ENCODE measurements at places on chromosomes 13 and 19.

- no peak for DNase-seq
These were observed 16.9 kb upstream of the AP1M2 start for GRCh38 chr19:10603873-10604459.

DNA sequence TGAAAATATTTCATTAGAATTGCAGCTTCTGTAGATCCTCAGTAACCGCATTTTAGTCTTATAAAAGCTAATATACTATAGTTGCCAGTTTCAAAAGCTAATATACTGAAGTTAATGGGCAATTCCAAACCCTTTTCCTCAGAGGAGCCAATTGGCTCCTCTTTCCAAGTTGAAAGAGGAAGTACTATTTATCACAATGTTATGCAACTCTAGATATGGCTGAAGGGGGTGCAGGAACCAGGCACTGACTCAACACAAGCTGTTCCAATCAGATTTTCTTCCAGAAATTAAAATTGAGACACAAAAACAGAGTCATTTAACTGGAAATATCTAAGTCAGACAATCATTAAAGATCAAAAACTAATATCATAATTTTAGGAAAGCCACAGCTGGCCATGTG lies 258.9 kb downstream of the PCDH20 start:
- DNase-seq: no peak

GRCh38 chr13:44739120-44739519 lies 163.0 kb upstream of the TSC22D1 start:
- no peak for DNase-seq

DNA sequence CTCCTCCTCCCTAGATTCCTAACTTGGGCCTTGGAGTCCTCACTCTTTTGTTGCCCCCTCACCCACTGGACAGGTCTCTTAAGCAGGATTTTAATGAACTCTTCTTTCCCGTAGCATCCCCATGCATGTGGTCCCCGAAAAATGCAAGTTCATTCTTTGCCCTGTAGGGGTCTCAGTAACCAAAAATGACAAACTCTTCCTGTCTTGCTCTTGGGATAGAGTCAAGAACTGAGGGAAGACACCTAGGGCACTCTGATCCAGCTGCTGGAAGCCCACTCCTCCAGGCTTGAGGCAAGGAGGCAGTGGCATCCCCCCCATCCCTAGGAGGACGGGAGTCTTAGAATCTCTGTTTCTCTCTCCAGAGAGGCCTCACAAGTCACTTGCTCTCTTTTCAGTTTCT lies 987.0 kb downstream of the DIAPH3 start:
- no peak for DNase-seq

DNA sequence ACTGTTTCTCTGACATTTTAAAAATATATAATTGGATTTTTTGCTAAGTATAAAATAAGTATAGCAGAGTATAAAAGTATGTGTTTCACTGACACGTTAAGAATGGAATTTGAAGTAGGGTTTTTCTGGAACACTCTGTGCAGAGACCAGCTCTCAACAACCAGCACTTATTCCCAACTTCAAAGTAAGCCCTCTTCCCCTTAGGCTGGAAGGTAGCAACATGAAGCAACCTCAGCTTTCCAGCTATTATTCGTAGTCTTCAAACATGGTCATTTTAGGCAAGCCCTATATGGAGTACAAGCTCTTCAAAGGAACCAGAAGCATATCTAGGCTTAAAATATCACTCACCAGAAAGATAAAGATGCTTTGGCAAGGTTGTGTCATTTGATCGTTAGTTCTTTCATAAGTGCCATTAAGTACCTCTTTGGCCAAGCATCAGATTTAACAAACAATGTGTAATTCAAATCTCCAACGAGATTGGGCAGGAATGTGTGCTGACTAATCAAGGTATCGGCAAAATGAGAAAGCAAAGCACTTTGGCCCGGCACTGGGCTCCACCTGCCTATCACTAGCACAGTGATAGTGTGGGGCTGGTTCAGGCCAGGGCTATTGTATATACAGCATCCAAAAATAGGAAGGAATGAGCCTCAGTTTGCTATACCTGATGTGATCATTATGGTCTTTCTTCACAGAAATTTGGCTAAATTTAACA lies 95.9 kb upstream of the FREM2 start:
- no peak for DNase-seq

DNA sequence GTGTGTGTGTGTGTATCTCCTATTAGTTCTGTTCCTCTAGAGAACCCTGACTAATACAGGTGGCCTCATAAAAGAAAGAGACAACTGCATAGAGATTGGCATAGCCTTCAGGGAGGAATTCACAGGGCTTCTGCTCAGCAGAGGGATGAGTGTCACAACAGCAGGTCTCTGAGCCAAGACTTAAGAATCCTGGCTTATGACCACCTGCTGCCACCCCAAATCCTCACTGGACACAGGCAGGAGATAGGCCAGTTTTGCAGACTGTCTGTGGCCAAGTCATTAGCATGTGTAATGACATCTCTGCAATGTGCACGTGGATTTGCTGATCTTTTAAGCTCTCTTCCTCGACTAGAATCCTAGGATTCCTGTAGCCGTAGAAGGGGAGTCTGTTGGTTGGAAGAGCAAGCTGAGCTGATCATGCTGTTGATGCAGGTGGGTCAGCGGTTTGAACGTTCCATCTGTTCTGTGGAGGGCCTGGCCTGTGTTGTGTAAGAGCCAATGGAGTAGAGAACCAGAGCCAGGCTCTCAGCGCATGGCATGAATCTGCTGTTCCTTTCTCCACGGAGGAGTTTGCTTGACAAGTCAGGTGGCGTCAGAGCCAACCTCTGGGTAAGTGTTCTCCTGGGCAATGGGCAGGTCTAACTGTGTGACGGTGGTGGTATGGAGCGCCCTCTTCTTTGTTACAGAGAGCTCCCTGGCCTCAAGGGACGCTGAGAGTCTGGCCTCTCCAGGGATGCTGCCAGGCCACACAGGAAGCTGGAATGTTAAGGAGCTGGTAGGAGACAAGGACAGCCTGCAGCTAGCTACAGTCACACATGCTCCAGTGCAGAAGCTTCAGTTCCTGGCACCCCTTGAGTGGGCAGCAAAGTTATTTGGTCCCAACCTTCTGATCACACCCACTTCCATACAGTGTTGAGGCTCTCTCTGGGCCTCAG lies 503.1 kb downstream of the FOXO1 start:
- DNase-seq: no peak

- no peak for DNase-seq
These were observed 83.5 kb upstream of the ARGLU1 start for GRCh38 chr13:106651442-106651841.

DNA sequence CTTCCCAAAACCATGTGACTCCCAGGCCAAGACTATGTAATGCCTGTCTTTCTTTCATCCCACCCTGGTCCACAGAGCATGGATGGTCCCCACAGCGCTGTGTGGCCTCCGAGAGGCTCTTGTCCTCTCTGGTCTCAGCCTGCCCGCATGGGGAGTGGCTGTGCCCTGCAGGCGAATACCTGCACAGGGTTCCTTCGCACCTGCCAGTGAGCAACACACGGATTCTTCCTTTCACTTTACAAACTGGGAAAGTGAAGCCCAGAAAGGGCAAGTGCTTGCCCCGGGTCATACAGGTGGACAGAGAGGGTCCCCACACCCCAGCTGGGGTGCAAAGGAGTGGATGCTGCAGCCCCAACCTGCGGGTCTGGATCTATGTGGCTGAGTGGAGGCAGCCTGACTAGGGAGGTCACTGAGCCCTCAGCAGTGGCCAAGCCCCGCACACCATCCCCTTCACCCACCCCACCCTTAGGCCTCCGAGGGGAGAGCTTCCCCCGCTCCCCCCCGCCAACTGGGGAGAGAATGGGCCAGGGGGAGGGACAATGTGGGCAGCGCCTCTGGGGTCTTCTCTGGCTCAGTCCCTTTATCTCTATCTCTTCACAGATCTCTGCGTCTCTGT lies 747 bp upstream of the MARK4 start:
- no peak for DNase-seq

- peak; percentile 44 for DNase-seq
These were observed 109.2 kb downstream of the ESD start for GRCh38 chr13:46687810-46688209.

GRCh38 chr13:58024103-58024502 lies 392.6 kb downstream of the PCDH17 start:
- DNase-seq: no peak

- DNase-seq: no peak
These were observed 623 bp upstream of the C5AR1 start for GRCh38 chr19:47309038-47309437.

- peak; percentile 33 for DNase-seq
These were observed 195.5 kb downstream of the ZNF536 start for GRCh38 chr19:30567536-30568232.

GRCh38 chr13:43129066-43129465 lies 105.7 kb downstream of the DNAJC15 start:
- peak; percentile 44 for DNase-seq

DNA sequence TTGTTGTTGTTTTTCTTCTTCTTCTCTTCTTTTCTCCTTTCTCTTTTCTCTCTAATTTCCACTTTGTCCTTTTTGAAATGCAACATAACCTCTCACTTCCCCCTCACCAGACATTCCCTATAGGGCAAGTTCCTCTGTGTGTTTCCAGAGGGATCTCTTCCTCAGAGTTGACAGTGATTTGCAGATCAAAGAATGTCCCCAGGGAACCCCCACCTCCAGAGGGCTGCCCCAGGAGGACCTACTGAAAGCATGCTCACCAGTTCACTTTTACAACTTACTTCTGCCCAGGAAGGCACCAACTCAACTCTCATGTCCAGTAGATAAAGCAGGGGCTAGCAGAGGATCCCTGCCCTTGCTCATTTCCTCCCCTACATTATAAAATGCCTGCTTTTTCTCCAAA lies 1648.0 kb downstream of the PCDH9 start:
- no peak for DNase-seq

All from NCI-H526 treated with DMSO at 0.1 percent for 48 hours (cell line).